NCI-H1417 treated with DMSO at 0.1 percent for 48 hours (cell line): ENCODE measurements at places on chromosomes 5 and 9.

- no peak for DNase-seq
These were observed 71.3 kb downstream of the GLIS3 start for GRCh38 chr9:4228606-4229005.

DNA sequence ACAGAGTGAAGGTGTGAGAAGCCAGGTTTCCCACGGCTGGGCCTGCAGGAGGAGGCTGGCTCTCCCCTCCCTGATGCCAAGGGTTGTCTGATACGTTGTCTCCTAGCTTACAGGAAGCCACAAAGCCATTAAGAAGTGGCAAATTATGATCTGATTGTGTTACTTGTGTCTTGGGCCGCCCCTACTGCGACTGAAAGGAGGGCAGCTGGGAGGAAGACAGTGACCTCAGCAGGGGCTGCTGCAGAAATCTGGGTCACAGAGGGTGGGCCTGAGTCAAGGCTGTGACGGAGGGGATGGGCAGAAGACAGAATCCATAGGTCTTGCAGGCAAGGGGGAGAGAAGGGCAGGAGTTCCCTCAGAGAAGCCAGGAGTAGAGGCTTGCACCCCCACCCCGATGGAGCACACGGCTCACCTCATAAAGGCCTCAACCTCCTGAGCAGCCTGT is 145.0 kb downstream of the FSTL4 start:
- DNase-seq = no peak

- no peak for DNase-seq
These were observed 15.7 kb downstream of the FTMT start for GRCh38 chr5:121867403-121867802.

DNA sequence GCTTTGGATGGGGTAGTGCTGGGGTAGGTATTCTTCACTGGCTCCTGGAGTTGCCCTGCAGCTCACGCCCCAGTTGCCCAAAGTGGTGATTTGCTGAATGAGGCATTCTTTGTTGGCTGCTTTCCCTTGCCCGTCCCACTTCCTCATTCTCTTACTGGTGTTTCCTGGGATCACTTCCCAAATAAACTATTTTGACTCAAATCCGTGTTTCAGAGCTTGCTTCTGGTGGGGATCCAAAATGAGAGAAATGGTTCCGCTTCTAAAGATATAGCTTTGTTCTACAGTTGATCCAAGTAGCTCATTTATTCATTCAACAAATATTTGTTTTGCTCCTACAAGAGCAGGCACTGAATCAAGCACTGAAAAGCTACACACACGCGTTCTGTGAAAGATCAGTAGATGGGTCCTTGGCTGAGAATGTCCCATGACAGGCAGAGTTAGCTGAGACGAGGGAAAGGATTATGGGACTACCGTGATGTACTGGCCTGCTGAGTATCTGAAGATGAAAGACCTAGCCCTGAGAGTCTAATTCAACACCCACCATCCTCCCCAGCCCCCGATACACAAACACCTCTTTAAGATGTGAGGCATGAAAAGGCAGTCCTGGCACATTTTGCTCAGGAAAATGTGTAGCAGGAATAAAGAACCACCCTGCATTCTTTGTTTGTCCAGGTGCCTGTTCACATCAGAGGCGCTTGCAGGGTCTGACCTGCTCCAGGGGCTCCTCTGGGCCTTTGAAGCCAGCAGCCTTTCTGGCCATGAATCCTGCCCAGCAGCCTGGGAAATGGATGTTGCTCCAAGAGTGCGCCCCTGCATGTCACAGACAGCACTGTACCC is 143.1 kb upstream of the RANBP3L start:
- no peak for DNase-seq

DNA sequence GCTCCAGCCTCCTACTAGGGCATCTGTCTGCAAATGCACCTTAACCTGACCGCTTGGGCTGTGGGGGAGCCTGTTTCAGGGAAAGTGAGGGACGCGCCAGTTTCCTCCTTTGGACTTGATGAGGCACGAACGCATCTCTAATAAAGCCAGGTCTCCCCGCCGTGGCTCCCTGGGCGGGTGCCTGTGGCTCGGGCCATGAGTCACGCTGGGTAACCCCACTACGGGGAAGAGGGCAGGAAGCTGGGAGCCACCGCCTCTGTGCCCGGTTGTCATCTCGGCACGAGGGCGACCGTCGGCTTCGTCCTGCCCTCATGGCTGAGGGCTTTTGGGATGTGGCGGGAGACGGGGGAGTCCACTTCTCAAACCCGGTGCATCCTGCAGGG is 12.1 kb downstream of the NOTCH1 start:
- no peak for DNase-seq

- DNase-seq = no peak
These were observed 18.8 kb upstream of the CATSPER3 start for GRCh38 chr5:134948911-134949310.

DNA sequence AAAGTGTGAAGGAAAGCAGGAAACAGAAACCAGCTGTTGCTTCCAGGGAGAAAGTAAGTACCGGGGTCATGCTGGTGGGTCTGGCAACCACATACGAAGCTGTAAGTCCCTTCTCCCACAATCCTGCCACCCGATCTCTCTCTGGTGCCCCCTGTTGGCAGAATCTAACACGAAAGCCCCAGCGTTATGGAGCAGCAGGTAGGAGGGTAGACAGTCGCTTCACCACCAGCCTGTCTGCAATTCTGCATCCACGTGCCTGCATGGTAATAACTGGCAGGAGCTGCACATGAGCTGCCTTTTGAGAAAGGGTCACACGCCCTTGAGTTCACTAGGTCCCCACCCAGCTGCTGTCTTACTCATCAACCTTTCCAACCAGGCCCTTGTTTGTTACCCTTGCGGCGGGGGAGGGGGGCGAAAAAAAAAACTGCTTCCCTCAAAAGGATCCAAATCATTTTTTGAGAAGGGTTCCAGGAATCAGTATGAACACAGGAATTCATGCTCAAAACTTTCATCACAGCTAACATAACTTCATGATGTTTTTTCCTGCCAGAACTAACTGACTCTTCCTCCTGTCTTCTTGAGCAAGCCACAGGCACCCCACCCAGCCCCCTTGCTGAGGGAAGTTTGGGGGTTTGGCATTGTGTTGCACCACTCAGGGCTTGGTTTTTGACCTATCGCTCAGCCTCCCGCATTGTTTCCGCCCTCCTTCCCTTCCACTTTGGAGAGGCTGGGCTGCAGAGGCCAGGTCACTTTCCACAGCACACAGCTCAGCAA is 19.6 kb upstream of the TMEM252 start:
- no peak for DNase-seq

DNA sequence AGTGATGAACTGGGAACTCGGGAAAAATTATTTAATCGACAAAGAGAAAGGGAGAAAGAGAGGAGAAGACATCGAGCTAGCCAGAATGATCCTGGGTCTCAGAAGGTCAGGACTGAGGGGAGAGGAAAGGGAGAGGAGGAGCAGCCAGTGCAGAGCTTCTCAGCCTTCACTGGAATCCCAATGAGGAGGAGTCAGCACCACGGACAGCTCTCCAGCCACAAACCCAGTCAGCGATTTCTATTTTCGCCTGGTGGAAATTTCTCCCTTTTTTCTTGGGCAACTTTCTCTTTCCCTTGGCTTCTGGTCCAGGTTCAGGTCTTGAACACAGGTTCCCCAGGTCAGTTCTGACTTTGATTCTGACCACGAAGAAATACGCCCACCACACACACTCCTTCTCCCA is 1.6 kb upstream of the BRINP1 start:
- DNase-seq = no peak

DNA sequence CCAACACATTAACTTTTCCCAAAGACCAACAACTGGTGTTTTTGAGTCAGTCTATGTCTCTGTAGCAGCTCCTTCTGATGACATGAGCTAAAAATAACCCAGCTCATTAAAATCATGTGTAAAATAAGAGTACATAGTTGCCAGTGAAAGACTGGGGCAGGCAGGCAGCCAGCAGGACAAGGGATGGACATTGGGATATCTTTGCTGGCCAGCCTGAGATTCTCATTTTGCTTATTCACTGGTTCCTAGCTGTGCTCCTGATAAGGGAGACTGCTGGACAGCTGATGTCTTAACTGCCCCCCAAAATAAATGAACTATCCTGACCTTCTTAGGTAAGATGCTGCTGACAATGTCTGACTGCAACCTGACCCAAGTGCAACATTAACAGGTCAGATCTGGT is 33.9 kb downstream of the EPB41L4B start:
- no peak for DNase-seq

- DNase-seq = no peak
These were observed 1949.6 kb upstream of the WWC1 start for GRCh38 chr5:166341740-166342337.

DNA sequence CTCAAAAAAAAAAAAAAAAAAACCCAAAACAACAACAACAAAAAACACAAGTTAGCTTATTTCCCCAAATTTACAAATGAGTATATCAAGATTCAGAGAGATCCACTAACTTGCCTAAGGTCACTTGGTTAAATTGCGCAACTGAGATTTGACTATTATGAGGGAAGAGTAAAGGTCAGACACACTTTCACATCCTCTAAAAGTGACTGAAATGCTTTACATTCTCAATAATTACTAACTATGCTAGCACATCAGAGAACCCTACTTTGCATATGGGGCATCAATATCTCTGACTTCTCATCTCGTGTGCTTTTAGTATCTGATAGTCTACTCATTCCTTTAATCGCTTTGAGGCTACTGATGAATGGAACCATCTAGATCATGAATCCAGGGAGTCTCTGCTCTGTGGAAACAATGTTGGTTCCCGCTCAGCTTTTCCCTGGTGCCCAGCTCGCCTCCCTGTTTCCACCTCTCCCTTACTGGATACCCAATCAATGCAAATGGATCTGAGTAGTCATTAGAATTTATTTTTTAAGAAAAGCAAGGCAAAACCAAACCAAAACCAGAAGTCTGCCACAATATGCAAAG is 182.1 kb upstream of the TRIM32 start:
- DNase-seq = no peak

GRCh38 chr9:4762886-4763541 is 22.0 kb upstream of the AK3 start:
- DNase-seq = no peak

GRCh38 chr5:137957948-137958347 is 68.7 kb downstream of the PKD2L2 start:
- DNase-seq = no peak

GRCh38 chr5:139306628-139307379 is 13.3 kb downstream of the MATR3 start:
- no peak for DNase-seq

- DNase-seq = no peak
These were observed 30.0 kb downstream of the GOLM1 start for GRCh38 chr9:86069206-86069869.

GRCh38 chr9:123893831-123894460 is 36.0 kb downstream of the DENND1A start:
- DNase-seq = no peak

DNA sequence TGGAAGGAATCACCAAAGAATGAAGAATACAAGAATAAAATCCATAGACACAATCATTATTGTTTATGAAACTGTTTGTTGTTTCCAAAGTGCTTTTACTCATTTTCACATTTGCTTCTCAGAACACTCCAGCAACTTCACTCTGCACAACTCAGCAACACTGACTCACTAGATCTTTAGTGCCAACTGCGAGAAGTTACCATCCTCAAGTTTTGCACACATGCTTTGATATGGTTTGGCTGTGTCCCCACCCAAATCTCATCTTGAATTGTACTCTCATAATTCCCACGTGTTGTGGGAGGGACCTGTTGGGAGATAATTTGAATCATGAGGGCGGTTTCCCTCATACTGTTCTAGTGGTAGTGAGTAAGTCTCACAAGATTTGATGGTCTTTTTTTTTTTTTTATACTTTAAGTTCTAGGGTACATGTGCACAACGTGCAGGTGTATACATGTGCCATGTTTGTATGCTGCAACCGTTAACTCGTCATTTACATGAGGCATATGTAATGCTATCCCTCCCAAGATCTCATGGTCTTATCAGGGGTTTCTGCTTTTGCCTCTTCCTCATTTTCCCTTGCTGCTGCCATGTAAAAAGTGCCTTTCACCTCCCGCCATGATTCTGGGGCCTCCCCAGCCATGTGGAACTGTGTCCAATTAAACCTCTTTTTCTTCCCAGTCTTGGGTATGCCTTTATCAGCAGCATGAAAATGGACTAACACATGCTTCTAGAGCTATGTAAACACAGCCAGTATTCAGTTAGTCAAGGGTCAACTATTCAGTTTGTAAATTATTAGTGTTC is 36.9 kb downstream of the CLINT1 start:
- DNase-seq = no peak

DNA sequence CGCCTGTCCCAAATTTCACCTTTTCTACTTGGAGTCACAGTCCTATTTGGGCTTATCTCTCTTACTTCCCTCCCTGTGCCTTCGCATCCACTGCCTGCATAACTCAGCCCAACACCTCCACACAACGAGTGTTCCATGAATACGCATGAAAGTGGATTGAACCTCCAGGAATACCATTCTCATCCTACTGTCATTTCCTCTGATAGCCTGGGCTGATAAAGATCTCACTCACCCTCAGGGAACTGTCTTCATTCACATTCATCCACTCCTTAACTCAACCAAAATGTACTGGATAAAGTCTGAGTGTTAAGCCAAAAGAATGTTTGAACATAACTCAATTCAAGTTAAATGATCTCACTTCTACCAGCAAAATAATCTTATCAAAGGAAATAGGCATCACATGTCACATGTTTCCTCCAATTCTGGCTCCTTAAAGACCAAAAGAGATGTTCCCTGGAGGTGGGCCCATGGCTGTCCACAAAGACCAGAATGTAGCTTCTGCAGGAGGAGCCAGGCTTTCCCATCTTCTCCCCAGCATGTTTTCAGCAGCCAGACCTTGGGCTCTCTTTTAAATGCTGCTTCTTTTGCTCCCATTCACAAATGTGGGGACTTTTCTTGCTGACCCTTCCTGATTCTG is 28.4 kb upstream of the TRIO start:
- DNase-seq = no peak

- DNase-seq = no peak
These were observed 299.4 kb downstream of the PARP8 start for GRCh38 chr5:50965654-50966375.

- DNase-seq = no peak
These were observed 154.8 kb downstream of the FBXL7 start for GRCh38 chr5:15654779-15655178.

GRCh38 chr5:123732257-123732656 is 220.3 kb downstream of the CSNK1G3 start:
- DNase-seq = no peak

- DNase-seq = no peak
These were observed 448.5 kb upstream of the GRAMD2B start for GRCh38 chr5:125974679-125975078.

- no peak for DNase-seq
These were observed 229.3 kb upstream of the ACTBL2 start for GRCh38 chr5:57711946-57712345.

GRCh38 chr9:130143958-130144366 is 28.2 kb upstream of the NCS1 start:
- DNase-seq = no peak

DNA sequence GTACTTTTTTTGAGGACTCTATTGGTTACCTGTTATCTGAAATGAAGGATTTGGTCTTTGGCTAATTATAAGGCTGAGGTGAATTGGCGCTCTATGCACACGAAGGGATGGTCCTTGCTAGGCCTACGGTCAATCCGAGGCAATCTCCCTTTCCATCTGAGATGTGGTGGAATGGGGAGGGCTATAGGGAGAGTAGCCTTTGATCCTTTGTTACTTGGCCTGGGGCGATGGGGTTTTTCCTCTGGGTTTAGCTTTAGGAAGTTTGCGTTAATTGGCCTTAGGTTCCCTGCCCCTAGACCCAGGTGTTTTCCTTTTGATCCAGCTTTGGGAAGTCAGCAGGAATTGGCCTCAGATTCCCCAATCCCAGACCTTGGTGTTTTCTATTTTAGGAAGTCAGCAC is 102.1 kb upstream of the C9orf72 start:
- no peak for DNase-seq
